Smooth muscle cell of trachea (primary cell): ENCODE measurements at places on chromosomes 5 and 9. TPM values are rescaled to one million over a fixed set of nuclear protein-coding genes. Genes with fewer than 3 reads are reported as not detected.

The LHX3 gene
- under 0.01 TPM in 1 of 2 replicates, not detected in the other for total RNA-seq

The PCDHGA12 gene
- 26.0 and 35.4 TPM in 2 replicates for total RNA-seq

The SLC6A19 gene
- total RNA-seq: not detected in 2 replicates

The C1QTNF2 gene
- 1.2 and 3.2 TPM in 2 replicates for total RNA-seq

The SOX30 gene
- total RNA-seq: under 0.01 TPM in 1 of 2 replicates, not detected in the other

The SHISAL2B gene
- total RNA-seq: not detected in 2 replicates

The BTNL8 gene
- total RNA-seq: not detected in 2 replicates

The PDLIM4 gene
- total RNA-seq: 43.3 and 96.6 TPM in 2 replicates

The DDX4 gene
- total RNA-seq: under 0.01 TPM in 1 of 2 replicates, not detected in the other

The SLC25A46 gene
- 107 and 128 TPM in 2 replicates for total RNA-seq

The ARHGEF37 gene
- total RNA-seq: 2.2 and 3.8 TPM in 2 replicates

The FOXI1 gene
- total RNA-seq: not detected in 2 replicates

The WNT8A gene
- not detected in 2 replicates for total RNA-seq

The NKD2 gene
- total RNA-seq: 4.6 and 7.1 TPM in 2 replicates

The PCDHGA1 gene
- total RNA-seq: 1.3 and 2.3 TPM in 2 replicates

The KCNIP1 gene
- total RNA-seq: not detected in 2 replicates

The LCN9 gene
- total RNA-seq: not detected in 2 replicates

The PCDHGB6 gene
- total RNA-seq: 5.1 and 6.5 TPM in 2 replicates

The GNA14 gene
- 0.15 and 0.50 TPM in 2 replicates for total RNA-seq

The MIER3 gene
- total RNA-seq: 11.9 and 37.4 TPM in 2 replicates

The PNPLA7 gene
- total RNA-seq: 1.3 and 2.0 TPM in 2 replicates

The CKMT2 gene
- total RNA-seq: 3.5 and 11.2 TPM in 2 replicates

The IFNK gene
- not detected in 2 replicates for total RNA-seq

The GFI1B gene
- 0.17 TPM in 1 of 2 replicates, not detected in the other for total RNA-seq
